Heart left ventricle (tissue), 16 donors: ENCODE measurements at places on chromosomes 2 and 18. TPM values are rescaled to one million over a fixed set of nuclear protein-coding genes. Genes with fewer than 3 reads are reported as not detected.

Gene C2orf81
- 0.83 TPM for total RNA-seq

DNA sequence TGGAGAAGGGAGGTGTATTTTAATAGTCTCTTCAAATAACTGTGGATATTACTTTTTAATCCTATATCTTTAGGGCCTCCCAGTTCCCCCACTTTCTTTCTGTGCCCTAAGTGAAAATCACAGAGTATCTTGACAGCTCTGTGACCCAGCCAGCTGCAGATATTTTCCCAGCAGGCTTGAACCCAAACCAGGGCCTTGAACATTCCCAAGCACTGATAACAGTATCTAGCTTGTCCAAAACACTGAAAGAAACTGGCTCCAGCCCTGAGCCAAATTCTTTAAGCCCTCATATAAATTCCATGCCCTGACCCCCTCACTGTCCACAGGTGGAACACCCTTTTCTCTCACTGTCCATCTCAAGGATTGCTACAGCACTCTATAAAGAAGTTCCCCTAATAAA, 388.1 kb upstream of the CHAC2 start:
- no peak for DNase-seq

DNA sequence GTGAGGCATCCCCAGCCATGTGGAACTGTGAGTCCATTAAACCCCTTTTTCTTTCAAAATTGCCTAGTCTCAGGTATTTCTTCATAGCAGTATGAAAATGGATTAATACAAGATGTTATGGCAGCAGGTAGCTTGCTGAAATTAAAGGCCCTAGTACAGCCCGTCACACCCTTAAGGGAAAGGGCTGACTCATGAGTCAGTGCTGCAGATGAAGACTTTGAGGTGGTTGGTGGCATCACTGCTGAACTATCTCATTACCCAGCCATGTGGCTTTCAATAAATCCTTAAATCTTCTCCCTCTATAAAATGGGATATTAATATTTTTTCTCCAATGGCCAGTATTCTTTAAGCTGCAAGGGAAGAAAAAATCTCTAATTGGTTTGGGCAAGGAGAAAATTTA, 226.1 kb upstream of the CCDC68 start:
- DNase-seq, result no peak

- DNase-seq, result no peak
Observed at GRCh38 chr2:51013933-51014526, 17.9 kb downstream of the NRXN1 start.

Gene ANKRD30BL
- not detected for total RNA-seq

Gene CYS1
- total RNA-seq, result 2.5 TPM

GRCh38 chr18:47772374-47773248, 157.8 kb downstream of the SMAD2 start:
- no peak for DNase-seq

Gene DSG3
- total RNA-seq, result not detected

DNA sequence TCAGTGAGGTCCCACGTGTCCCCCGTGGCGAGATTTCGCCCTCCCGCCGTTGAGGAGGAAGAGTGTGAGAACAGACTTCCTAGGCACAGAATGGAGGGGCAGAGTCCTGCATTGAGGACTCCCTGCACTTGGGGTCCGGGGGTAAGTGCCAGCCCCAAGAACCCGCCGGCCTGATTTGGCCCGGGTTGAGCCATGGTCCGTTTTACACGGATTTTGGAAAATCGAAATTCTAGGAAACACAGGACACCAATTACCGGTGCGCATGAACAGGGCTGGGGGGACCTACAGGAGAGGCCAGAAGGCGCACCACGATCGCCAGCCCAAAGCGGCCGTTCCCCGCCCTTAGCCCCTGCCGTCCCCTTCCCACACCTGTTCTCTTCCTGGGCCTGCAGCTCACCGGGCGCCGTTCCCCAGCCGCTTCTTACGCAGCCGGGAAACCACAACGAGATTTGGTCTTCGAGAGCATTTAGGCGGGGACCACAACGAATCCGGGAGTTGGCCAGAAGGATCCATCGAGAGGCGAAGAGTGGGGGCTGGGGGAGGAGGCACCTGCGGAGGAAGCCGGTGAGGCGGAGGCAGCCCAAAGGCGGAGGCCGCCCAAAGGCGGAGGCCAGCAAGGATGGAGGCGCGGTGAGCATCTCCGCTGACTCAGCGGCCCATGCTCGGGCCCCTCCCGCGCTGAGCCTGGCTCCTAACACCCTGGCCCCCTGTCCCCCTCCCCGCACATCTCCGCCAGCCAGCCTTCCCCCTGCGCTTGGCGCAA, 464 bp upstream of the TLX2 start:
- DNase-seq, result peak; percentile 5

DNA sequence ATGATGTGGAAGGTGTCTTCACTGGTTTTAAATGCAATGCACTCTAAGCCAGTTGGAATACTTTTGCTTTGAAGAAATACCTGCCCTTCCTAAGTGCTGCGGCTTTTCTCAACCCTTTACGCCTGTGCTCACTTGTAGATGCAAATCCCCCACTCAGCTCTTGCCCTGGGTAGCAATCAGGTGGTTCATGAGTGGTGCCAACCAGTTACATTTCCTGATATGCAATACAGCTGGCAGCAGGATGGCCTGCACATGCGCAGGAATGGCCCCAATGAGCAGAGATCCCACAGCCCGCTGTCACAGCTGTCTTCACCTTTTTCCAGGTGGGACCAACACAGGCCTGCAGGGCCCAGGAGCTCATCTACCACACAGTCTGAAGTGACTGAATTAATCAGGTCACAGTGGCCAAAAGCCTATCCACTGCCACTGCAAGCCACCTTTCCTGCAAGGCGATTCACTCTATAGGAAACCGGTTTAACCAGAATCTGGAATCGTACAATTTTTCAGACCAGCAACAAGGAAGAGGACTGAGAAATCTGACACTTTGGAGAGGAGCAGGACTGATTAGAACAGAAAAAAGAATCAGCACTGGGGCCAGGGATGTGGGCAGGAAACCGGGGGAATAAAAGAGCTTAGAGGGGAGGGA, 247.8 kb downstream of the MYT1L start:
- no peak for DNase-seq

DNA sequence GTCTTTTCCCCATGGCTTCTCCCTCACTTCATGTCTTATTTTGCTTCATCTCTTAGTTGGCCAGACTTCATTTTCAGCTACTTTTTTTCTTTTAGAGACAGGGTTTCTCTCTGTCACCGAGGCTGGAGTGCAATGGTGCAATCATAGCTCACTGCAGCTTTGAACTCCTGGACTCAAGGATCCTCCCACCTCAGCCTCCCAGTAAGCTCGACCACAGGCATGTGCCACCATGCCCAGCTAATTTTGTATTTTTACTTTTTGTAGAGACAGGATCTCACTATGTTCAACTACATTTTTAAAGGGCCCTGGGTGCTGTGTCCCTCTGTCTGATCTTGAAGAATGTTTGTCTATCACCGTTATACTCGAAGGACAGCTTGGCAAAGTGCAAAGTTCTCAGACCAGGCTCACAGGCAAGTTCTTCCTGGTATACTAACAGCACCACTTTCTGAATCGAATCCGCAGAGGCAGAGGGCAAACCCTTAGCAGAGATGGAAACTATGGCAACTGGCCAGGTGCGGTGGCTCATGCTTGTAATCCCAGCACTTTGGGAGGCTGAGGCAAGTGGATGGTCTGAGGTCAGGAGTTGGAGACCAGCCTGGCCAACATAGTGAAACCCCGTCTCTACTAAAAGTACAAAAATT, 60.9 kb downstream of the SOWAHC start:
- DNase-seq, result no peak

DNA sequence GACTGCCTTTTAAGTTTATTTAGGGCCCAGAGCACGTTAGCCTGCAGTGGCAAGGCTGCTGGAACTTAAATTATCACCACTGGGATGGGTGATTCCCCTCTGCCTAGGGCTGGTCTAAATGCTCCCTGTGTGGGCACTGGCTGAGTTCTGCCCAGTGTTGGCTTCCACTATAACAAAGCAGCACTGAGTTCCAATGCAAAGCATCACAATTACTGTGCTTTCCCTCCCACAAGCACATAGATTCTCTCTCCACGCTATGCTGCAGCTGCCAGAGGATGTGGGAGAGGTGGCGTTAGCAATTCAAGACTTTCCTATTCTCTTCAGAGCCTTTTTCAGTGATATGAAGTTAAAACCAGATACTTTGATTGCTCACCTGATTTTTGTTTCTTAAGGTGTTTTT, 328.9 kb upstream of the DDX18 start:
- no peak for DNase-seq

- no peak for DNase-seq
Observed at GRCh38 chr2:100482741-100483140, 12.5 kb downstream of the NMS start.

Gene TMEM169
- total RNA-seq, result 0.44 TPM

- no peak for DNase-seq
Observed at GRCh38 chr2:143604566-143604959, 475.3 kb downstream of the ARHGAP15 start.

DNA sequence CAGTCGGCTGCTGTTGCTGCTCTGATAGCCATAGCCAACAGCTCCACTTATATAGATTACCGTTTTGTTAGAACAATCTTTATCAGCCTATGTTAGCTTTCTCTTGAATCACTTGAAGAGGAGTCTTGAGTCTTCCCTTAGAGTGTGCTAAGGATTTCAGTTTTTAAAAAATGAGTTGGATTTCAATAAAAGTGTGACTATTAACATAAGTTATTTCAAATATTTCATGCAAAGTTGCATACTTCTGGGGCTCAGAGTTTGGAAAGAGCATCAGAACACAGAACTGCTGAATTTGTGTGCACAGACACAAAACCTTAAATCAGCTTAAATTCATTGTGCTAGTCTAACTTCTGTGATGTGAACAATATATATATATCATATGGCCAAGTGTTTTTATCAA, 174.7 kb downstream of the MTX2 start:
- DNase-seq, result no peak

GRCh38 chr2:62339413-62339812, 143.5 kb downstream of the B3GNT2 start:
- no peak for DNase-seq

Gene TMEM37
- total RNA-seq, result 3.0 TPM

Gene CRYBA2
- total RNA-seq, result not detected

Gene ITGB6
- total RNA-seq, result 2.3 TPM

- peak; percentile 47 for DNase-seq
Observed at GRCh38 chr2:226215902-226216503, 583.6 kb downstream of the IRS1 start.
